ENCODE measurements at places on chromosomes 5 and 9.
A peak's percentile ranks its signal among the peaks of the same experiment; 100 is the strongest.

DNA sequence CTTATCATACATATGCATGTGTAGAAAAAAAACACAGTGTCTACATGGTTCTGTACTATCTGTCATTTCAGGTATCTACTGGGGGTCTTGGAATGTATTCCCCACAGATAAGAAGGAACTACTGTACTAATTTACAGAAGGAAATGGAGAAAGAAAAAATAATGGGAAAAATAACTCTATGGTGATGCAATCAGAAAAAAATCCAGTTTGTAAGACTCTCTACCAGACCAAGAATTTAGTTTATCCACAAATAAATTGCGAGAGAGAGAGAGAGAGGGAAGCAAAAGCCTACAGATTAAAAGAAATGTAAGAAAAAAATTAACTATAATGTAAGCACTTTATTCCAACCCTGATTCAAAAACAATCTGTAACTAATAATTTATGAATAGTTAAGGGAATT lies 708.6 kb upstream of the ZNF608 start:
- DNase-seq: no peak

- DNase-seq: no peak
Measured at GRCh38 chr9:98071737-98072136, 15.2 kb downstream of the NANS start.

DNA sequence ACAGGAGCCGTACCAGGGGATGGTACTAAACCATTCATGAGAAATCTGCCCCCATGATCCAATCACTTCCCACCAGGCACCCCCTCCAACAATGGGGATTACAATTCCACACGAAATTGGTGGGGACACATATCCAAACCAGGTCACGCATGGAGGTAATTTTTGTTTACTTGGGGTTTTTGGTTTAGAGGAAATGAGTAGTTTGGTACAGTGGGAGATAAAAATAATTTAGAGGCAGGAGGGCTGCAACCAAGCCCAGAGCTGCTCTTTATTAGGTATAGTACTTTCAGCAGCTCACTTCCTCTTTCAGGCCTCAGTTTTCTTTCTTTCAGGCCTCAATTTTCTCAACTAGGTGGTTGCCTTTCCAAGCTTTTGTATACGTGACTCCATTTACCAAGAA lies 23.2 kb downstream of the PRUNE2 start:
- no peak for DNase-seq

GRCh38 chr5:93600409-93601070 lies 17.5 kb downstream of the NR2F1 start:
- DNase-seq: no peak

GRCh38 chr5:5270958-5271785 lies 131.0 kb downstream of the ADAMTS16 start:
- DNase-seq: peak; percentile 38

DNA sequence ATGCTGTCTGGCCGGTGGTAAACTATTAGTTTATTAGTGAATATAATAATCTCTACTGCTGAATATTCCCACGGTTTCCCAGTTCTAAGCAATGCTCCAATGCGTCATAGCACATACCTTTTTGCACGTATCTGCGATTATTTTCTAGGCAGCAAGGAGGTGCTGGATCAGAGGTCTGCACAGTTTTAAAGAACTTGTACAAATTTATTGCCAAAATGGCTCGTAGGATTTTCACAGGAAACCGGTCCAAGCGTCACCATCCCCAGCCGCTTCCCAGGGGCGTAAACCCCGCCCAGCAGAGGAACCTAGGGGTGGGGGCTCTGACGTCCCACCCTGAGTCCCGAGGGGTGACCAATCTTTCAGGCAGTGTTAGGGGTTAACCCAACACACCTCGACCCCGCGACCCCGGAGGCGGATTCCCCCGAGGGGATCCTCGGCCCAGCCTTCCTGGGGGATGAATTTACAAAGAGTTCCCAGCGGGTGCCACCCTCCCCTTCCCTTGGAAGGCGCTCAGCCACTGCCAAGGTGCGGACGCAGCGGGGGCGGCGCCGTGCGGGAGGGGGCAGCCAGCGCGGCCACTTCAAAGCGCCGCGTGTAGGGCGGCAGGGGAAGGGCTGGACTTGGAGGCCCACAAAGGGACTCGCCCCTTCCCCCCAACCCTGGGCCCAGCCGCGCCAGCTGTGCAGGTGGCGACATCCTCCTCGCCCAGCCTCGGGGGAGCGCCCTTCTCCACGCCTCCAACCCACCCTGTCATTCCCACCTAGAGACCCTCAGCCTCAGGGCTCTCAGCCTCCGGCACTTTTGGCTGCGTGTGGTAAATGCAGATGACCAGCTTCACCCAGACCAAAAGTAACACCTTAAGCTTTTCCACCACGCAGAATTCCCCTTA lies 43.5 kb upstream of the TCF7 start:
- no peak for DNase-seq

- no peak for DNase-seq
Measured at GRCh38 chr5:172664681-172665541, 23.8 kb downstream of the NEURL1B start.

DNA sequence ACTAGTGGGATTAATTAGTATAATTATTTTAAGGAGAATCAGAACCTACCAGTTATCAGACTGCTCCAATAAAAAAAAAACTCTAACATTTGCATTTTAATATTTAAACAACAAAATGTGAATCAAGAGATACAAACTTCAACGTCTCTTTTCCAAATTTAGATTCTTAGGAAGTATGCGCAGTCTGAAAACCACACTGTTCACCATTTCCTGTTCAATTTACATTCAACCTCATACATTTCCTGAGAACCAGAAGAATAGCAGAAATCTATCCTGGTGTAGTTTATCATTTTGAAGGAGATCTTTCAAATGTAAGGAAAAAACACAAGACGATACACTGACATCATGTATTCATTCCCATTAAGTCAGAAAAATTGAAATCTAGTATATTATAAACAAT lies 869.2 kb downstream of the EFNA5 start:
- DNase-seq: no peak

GRCh38 chr5:168674893-168675482 lies 95.8 kb upstream of the PANK3 start:
- DNase-seq: no peak

DNA sequence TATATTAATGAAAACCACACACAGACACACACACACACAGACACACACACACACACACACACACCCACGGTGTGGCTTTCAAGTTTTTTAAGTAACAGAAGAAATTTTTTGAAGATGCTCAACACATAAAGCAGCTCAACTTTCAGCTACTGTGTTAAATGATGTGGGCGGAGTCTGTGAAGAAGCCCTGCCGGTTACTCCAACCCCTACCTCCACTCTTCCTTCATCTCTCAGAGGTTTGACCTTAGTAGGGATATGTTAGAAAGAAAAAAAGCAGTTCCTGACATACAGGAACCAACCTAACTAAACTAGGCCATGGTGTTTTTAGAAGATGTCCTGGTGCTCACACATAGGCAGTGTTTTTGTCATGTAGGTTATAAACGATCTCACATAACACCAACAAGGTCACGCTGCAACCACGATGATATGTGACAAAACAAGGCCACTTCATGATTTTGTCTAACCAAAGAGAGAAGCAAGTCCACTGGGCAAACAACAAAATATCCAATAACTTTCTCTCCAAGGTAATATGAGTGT lies 112.8 kb downstream of the EMB start:
- DNase-seq: no peak

- no peak for DNase-seq
Measured at GRCh38 chr9:68455451-68455850, 85.2 kb downstream of the TMEM252 start.

DNA sequence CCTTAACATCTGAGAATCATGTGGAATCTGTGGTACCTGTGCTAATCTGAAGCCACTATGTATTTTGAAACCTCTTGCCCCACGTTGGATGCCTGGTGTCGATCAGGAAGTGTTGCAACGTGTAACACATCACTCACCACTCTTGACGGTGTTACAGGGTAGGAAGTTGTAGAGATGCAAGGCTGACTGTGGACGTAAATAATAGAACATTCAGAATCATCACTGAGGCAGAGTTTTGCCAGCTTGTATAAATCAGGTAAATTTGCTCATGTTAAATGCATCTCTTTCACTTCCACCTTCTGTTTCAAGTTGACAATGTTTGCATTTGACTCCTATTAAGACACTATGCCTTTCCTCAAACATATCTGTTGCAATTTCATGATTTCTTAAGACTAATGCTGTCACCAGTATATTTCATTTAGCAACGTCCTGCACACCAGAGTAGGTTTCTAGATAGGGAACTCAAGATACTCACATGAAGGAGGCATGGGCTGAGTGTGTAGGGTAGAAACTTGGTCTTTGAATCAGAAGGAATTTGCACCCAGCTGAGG lies 38.1 kb downstream of the BASP1 start:
- no peak for DNase-seq

DNA sequence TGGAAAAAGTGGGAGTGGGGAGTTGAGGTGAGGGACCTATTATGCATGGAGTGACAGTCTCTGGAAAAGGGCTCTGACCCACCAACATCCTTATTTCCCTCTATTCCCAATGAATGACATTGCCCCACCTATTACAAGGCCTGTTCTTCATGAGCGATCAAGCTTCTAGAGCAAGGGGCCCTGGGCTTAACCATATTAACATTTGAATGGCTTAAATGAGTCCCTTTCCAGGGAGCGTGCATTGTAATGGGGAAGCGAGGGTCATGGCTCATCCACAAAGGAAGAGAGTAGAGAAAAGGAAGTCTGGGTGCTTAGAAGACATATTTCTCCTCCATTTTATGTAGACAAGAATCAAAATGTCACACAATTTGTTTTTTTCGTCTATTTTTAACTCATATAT lies 255.5 kb downstream of the CAAP1 start:
- no peak for DNase-seq

DNA sequence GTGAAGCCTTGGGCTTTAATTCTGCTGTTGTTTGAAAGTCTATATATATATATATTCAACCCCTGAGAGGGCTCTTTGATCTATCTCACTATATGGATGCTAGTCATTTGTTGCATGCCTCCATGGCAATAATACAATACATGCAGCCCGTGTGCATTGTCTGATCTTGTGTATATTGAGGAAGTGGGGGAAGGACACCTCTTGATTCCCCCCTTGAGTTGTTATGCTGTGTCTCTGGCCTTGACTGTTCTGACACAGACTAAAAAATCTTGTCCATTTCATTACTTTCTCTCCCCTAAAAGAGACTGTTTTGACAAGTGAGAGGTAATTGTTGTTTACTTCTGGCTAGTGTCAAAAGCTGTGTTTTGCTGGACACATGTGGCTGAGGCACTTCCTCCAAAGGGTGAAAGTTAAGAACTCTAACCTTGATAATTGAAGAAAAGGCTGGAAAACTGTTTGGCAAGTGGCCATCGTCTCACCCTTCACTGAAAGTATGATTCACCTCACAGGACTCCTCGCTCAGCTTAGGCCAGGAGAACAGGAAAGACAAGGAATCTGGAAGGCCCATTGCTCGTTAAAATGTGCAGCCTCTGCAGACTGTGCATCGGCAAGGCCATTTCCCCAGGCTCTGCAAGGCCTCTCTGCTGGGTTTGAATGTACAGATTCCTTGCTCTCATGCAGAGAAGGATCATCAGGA lies 304.0 kb downstream of the PRELID2 start:
- DNase-seq: peak; percentile 66

DNA sequence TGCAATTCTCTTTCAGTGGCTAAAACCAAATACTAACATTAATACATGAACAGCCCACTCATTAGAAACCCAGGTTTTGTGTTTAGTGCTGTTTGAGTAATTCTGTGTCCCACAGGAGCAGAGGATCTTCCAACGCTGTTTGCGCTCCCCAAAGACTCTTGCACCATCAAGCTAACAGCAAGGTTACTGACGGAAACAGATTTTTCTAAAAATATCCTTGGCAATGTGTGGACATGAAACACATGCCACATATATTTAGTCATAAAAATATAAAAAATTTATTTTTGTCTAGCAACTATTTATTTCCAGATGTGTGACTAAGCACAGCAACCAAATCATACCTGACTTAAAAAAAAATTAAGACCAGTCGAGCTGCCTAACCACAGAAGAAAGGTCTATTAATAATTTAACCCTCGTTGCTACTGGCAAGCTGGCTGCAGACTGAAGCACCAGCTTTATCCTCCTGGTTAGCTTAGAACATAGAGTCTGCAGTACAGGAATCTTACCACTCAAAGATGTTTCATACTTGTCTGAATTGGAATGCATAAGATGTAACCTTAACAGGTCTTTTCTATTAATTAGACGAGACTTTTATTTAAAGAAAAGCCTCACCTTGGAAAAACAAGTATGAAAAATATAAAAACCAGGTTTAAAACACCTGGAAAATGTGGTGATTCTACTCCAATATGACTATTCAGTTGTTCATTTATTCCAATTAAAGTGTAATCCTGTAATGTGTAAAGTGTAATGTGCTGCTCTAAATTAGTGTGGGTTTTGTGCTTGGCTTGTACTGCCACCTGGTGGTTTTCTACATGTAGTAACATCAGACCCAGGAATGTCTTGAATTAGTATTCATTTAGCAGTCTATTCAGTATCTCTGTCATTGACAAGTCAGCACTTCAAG lies 272.5 kb downstream of the EPB41L4A start:
- peak; percentile 77 for DNase-seq

- no peak for DNase-seq
Measured at GRCh38 chr5:96402500-96402899, 30.5 kb downstream of the PCSK1 start.

- no peak for DNase-seq
Measured at GRCh38 chr5:74183041-74183440, 457.5 kb downstream of the ENC1 start.

Measured in GM04504 (cell line).